Thoracic aorta (tissue), 2 donors: ENCODE measurements at places on chromosomes 16 and 17.

DNA sequence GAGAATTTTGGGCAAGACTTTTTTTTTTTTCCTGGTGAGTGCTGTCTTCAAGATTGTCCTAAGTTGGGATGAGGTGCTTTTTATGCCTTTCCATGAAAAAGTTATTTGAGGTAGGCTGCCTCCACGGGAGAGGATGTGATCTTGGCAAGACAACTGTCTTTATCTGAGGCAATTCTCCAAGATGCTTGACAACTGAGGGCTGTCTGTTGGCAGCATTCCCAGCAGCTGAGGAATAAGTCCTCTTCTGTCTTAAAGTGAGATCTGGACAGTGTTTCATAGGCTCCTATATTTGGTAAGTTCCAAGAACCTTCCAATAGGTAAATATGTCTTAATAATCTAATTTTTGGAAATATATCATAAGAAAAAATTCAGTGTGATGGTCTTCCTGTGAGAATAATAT is 662.0 kb downstream of the CDH11 start:
- no peak for DNase-seq

- peak; percentile 55 for DNase-seq
Measured at GRCh38 chr16:30628628-30629540, 18.7 kb upstream of the ZNF689 start.

- DNase-seq = no peak
Measured at GRCh38 chr16:86455640-86456039, 54.7 kb upstream of the FOXF1 start.

- DNase-seq = no peak
Measured at GRCh38 chr16:79098907-79099306, 501.6 kb downstream of the MAF start.

DNA sequence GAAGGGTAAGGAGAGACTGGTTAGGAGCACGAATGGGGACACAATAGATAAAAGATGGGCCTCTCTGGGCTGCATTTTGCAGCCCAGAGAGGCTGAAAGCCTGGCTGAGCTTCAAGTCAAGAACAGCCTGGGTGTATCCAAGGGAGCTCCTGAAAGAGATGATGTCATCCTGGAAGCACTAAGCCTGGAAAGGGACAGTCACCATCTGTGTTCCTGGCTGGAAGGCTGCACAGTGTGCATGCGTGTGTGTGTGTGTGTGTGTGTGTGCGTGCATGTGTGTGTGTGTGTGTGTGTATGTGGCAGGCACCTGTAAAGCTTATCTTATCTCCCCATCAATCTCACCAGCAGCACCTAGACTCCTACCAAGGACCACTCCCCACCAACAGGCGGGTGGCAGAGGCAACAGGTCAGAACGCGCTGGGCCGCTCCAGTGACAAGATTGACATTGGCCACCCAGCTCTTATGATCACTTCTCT is 44.1 kb downstream of the COG7 start:
- DNase-seq = no peak

- DNase-seq = no peak
Measured at GRCh38 chr17:79413611-79414010, 197.2 kb downstream of the RBFOX3 start.

GRCh38 chr17:66098040-66098439 is 93.9 kb downstream of the CEP112 start:
- DNase-seq = no peak

- no peak for DNase-seq
Measured at GRCh38 chr17:65198653-65199382, 61.6 kb downstream of the RGS9 start.
